Osteocyte (in vitro differentiated cells): ENCODE measurements at places on chromosomes 4 and X. TPM values are rescaled to one million over a fixed set of nuclear protein-coding genes. Genes with fewer than 3 reads are reported as not detected.

- no peaks in the 10 kb centered on the region for H3K27me3 ChIP-seq
- H3K4me3 ChIP-seq = no peak overlapping the region
- no peak for DNase-seq
- H3K27ac ChIP-seq = no peak overlapping the region
- no peaks in the 10 kb centered on the region for H3K4me1 ChIP-seq
Measured at GRCh38 chr4:103365285-103365684, 167.1 kb upstream of the CENPE start.

BEX4 gene
- 50.9 and 51.9 TPM in 2 replicates for total RNA-seq

PAGE2 gene
- not detected in 2 replicates for total RNA-seq

DNA sequence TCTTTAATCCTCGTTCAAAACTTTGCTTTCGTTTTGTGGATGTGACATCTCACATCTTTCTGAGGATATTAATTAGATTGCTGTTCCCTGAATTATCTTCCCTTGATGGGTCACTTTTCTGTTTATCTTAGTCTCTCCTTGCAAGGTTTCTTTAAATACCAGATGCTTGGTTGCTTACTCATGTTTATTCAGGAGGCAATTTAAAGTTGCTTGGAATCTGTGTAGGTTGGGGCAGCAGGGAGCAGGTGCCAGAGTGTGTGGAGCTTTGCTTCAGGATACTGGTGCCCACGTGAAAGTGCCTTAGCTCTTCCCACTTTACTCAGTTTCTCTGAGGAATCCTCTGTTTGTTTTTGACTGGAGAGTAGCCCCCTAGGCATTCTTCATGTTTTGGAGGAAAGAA, 24.0 kb downstream of the ANAPC4 start:
- H3K4me1 ChIP-seq = peaks cover 14% of the 10 kb centered on the region
- H3K27me3 ChIP-seq = no peaks in the 10 kb centered on the region
- H3K36me3 ChIP-seq = peaks cover 56% of the 10 kb centered on the region
- no peak overlapping the region for H3K4me3 ChIP-seq
- H3K27ac ChIP-seq = no peak overlapping the region

DNA sequence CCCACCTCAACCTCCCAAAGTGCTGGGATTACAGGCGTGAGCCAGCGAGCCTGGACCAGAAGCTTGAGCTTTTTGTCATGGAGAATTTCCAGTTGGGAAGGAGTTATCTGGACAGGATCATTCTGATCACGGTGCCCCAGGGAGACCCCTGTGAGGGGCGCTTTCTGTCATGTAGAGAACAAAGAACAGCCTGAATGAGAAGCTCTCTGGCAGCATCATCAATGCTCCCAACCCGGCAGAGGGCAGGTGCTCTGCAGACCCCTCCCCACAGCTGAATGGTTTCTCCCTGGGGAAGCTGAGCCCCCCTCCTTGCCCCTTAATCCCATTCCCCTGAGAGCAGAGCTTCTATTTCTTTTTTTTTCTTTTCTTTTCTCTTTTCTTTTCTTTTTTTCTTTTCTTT, 7.3 kb upstream of the CSF2RA start:
- DNase-seq = no peak
- H3K4me3 ChIP-seq = no peak overlapping the region
- H3K4me1 ChIP-seq = no peaks in the 10 kb centered on the region
- no peak overlapping the region for H3K27ac ChIP-seq
- H3K36me3 ChIP-seq = no peaks in the 10 kb centered on the region

DNA sequence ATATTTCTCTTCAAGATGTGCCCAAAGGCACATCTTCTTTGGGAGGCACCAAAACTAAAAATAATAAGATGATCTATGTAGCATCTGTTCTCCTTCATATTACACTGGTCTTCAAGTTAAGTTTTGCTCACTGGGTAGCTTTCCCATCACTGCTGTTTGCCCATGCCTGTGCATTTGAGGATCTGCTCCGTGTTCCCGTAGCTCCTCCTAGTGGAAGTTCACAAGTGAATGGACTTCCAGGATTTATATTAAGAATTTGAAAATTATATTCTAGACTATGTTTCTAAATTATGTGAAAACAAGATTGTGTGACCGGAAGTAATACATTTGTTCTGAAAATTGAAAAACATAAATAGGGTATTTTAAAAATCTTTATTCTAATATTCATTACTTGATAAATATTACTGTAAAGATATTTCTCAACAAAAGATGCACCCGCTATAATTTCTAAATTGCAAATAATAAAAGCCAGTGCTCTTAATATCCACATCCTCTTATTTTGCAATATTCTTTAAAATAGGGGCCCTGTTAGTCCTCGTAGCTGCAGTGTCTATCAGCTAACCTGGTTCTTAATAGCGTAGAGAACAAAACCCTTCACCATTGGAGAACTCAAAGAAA, 147.7 kb downstream of the RBM46 start:
- H3K27ac ChIP-seq = no peak overlapping the region
- no peak overlapping the region for H3K4me3 ChIP-seq
- no peak for DNase-seq
- H3K36me3 ChIP-seq = no peaks in the 10 kb centered on the region

GRCh38 chrX:13923845-13924244, 105.8 kb downstream of the GEMIN8 start:
- H3K27ac ChIP-seq = no peak overlapping the region
- H3K27me3 ChIP-seq = no peaks in the 10 kb centered on the region
- no peaks in the 10 kb centered on the region for H3K4me1 ChIP-seq
- no peak overlapping the region for H3K4me3 ChIP-seq

- DNase-seq = no peak
- H3K36me3 ChIP-seq = no peaks in the 10 kb centered on the region
- no peaks in the 10 kb centered on the region for H3K27me3 ChIP-seq
- H3K4me1 ChIP-seq = peaks cover 23% of the 10 kb centered on the region
- peak overlapping the region; percentile 72 for H3K4me3 ChIP-seq
- peak overlapping the region; percentile 51 for H3K27ac ChIP-seq
Measured at GRCh38 chr4:98996056-98996764, 689 bp downstream of the METAP1 start.

FGFBP2 gene
- total RNA-seq = not detected in 2 replicates

- no peak for DNase-seq
- H3K4me3 ChIP-seq = no peak overlapping the region
- H3K27ac ChIP-seq = peak overlapping the region; percentile 48
- H3K4me1 ChIP-seq = peaks cover 12% of the 10 kb centered on the region
- no peaks in the 10 kb centered on the region for H3K36me3 ChIP-seq
- no peaks in the 10 kb centered on the region for H3K27me3 ChIP-seq
Measured at GRCh38 chrX:110026099-110026844, 23.4 kb downstream of the TMEM164 start.
